ENCODE measurements at places on chromosomes 2 and 18. TPM values are rescaled to one million over a fixed set of nuclear protein-coding genes. Genes with fewer than 3 reads are reported as not detected.

Gene AMER3
- total RNA-seq: not detected

Gene ALPP
- 0.84 TPM for total RNA-seq

Gene PREPL
- total RNA-seq: 53.9 TPM

Gene ANKRD62
- total RNA-seq: not detected

Gene TMEM247
- total RNA-seq: not detected

Gene SCYGR4
- not detected for total RNA-seq

Gene SNED1
- 5.2 TPM for total RNA-seq

Gene ASPRV1
- total RNA-seq: 0.10 TPM

Gene DPYSL5
- 9.1 TPM for total RNA-seq

Gene ANKMY1
- total RNA-seq: 8.9 TPM

Gene GBX2
- 6.2 TPM for total RNA-seq

Gene RAX
- total RNA-seq: not detected

Gene SAG
- not detected for total RNA-seq

Gene CCDC68
- not detected for total RNA-seq

Gene LMAN2L
- total RNA-seq: 49.3 TPM

Gene LYPD1
- total RNA-seq: 28.6 TPM

Gene EPHA4
- 28.1 TPM for total RNA-seq

Gene RTP5
- not detected for total RNA-seq

Gene CAPN14
- total RNA-seq: not detected

Gene CENPA
- total RNA-seq: 35.8 TPM

Gene C1QL2
- not detected for total RNA-seq

Gene RAB12
- total RNA-seq: 95.0 TPM

Gene DUSP2
- 0.05 TPM for total RNA-seq

Gene INHBB
- 0.16 TPM for total RNA-seq

Gene MTLN
- total RNA-seq: 123 TPM

Gene TEKT4
- total RNA-seq: not detected

Gene PLEKHM3
- total RNA-seq: 4.9 TPM

Gene APCDD1
- total RNA-seq: not detected

Gene POLE4
- total RNA-seq: 27.8 TPM

Gene GPAT2
- not detected for total RNA-seq

Gene FBXO41
- total RNA-seq: 2.9 TPM

Gene OR6B3
- not detected for total RNA-seq

Gene ECEL1
- not detected for total RNA-seq

Gene GNAL
- total RNA-seq: 3.5 TPM

Gene DDX1
- 120 TPM for total RNA-seq

Gene RAPH1
- total RNA-seq: 15.5 TPM

Gene FHOD3
- total RNA-seq: 13.0 TPM

Gene SFT2D3
- total RNA-seq: 9.0 TPM

Gene DHRS9
- total RNA-seq: not detected

Gene PAX8
- 1.8 TPM for total RNA-seq

Gene SLC5A7
- total RNA-seq: not detected

Gene STARD6
- total RNA-seq: 0.26 TPM

Gene SERPINE2
- 266 TPM for total RNA-seq

Gene LRATD1
- total RNA-seq: not detected

Gene ACMSD
- total RNA-seq: not detected

Gene ARHGEF4
- 12.2 TPM for total RNA-seq

Gene DCC
- 0.24 TPM for total RNA-seq

Gene MERTK
- 0.10 TPM for total RNA-seq

Gene KCNK3
- 0.05 TPM for total RNA-seq

Gene IL37
- not detected for total RNA-seq

Gene SERPINB12
- not detected for total RNA-seq

Gene PHOSPHO2
- 13.5 TPM for total RNA-seq

Gene LTBP1
- total RNA-seq: 12.1 TPM

Gene SLC4A5
- not detected for total RNA-seq

Gene MAL
- total RNA-seq: not detected

Gene GATA6
- 4.3 TPM for total RNA-seq

All from A172 (cell line).